Activated T-helper 2 cell treated with anti-CD3 and anti-CD28 coated beads, Interferon-gamma antibody, Interleukin-2, Interleukin-4, amounts not matched to agents 10 μg/mL and 5 μg/mL and 100 μg/mL, durations not matched to agents 14 hours and 24 hours and 36 hours (primary cell): ENCODE measurements at places on chromosomes 7 and 10. TPM values are rescaled to one million over a fixed set of nuclear protein-coding genes. Genes with fewer than 3 reads are reported as not detected.

DNA sequence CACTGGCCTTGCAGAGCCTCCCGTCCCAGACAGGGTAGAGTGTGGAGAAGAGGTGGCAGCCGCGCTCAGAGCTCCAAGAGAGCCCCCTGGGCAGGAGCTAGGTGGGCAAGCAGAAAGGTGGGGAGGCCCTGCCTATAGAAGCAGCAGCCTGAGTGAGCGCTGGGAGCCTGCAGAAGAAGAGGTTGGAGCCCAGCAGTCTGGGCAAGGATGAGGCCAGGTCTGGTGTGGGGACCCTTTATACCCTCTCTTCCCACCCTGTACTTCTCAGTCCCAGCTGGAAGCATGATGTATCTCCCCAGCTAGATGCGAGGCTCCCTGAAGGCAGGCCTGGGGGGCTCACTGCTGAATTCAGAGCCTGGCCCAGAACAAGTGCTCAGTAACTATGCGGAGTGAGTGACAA lies 44.5 kb upstream of the ZMIZ1 start:
- peaks cover 3% of the 10 kb centered on the region for H3K27me3 ChIP-seq
- H3K4me1 ChIP-seq, result peaks cover 14% of the 10 kb centered on the region
- no peak overlapping the region for H3K27ac ChIP-seq
- no peak for DNase-seq

DNA sequence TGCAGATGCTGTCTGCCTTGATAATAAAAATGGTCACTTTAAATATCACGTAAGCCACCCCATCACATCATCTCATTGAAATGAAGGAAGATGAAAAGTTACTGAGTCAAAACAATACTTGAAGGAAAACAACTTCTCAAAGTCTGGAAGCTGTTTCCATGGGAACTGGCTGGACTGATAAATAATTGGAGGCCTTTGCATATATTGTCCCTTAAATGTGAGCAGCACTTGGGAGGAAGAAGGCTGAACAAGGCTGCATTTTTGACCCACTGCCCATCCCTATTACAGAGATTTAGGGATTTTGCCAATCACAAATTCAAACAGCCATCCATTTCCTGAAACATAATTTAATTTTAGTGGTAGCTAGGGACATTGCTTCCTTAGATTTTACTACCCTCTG lies 18.2 kb upstream of the MAGI2 start:
- no peak overlapping the region for H3K4me3 ChIP-seq
- H3K27me3 ChIP-seq, result no peaks in the 10 kb centered on the region
- H3K27ac ChIP-seq, result no peak overlapping the region
- H3K36me3 ChIP-seq, result no peaks in the 10 kb centered on the region
- DNase-seq, result no peak

- H3K27me3 ChIP-seq, result peaks cover 9% of the 10 kb centered on the region
- H3K4me3 ChIP-seq, result no peak overlapping the region
- no peaks in the 10 kb centered on the region for H3K4me1 ChIP-seq
- H3K27ac ChIP-seq, result no peak overlapping the region
- H3K36me3 ChIP-seq, result no peaks in the 10 kb centered on the region
Observed at GRCh38 chr10:67549390-67549789, 146.6 kb downstream of the CTNNA3 start.

- no peaks in the 10 kb centered on the region for H3K36me3 ChIP-seq
- no peak overlapping the region for H3K4me3 ChIP-seq
- DNase-seq, result no peak
- H3K27me3 ChIP-seq, result no peaks in the 10 kb centered on the region
Observed at GRCh38 chr7:81207801-81208200, 288.9 kb upstream of the SEMA3C start.

- H3K4me3 ChIP-seq, result no peak overlapping the region
- no peak for DNase-seq
- H3K4me1 ChIP-seq, result no peaks in the 10 kb centered on the region
- peaks cover 6% of the 10 kb centered on the region for H3K27me3 ChIP-seq
- H3K27ac ChIP-seq, result no peak overlapping the region
Observed at GRCh38 chr7:87100326-87100725, 40.9 kb upstream of the ELAPOR2 start.

GRCh38 chr7:64638822-64639221 lies 27.1 kb upstream of the ZNF107 start:
- H3K4me1 ChIP-seq, result no peaks in the 10 kb centered on the region
- H3K27me3 ChIP-seq, result no peaks in the 10 kb centered on the region

GRCh38 chr10:23448802-23449570 lies 10.1 kb downstream of the OTUD1 start:
- H3K27me3 ChIP-seq, result no peaks in the 10 kb centered on the region
- peak overlapping the region; percentile 74 for H3K27ac ChIP-seq
- no peak overlapping the region for H3K4me3 ChIP-seq

GRCh38 chr7:112271162-112271561 lies 64.7 kb downstream of the ZNF277 start:
- no peak for DNase-seq
- H3K36me3 ChIP-seq, result no peaks in the 10 kb centered on the region
- H3K27me3 ChIP-seq, result no peaks in the 10 kb centered on the region

DNA sequence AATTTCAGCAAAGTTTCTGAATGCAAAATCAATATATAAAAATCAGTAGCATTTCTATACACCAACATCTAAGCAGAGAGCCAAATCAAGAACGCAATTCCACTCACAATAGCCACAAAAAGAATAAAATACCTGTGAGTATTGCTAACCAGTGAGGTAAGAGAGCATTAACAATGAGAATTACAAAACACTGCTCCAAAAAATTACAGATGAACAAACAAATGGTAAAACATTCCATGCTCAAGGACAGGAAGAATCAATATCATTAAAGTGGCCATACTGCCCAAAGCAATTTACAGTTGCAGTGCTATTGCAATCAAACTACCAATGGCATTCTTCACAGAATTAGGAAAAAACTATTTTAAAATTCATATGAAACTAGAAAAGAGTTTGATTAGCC lies 61.5 kb downstream of the HECTD2 start:
- no peak overlapping the region for H3K4me3 ChIP-seq
- no peaks in the 10 kb centered on the region for H3K4me1 ChIP-seq
- DNase-seq, result no peak
- H3K27ac ChIP-seq, result no peak overlapping the region

The BEND7 gene
- not detected in 2 replicates for total RNA-seq

The YKT6 gene
- 73.1 and 76.4 TPM in 2 replicates for total RNA-seq

The SLIT1 gene
- 0.21 and 0.32 TPM in 2 replicates for total RNA-seq

The FRA10AC1 gene
- total RNA-seq, result 18.6 and 20.7 TPM in 2 replicates

The ANKRD61 gene
- total RNA-seq, result 0.25 and 0.27 TPM in 2 replicates

The HOGA1 gene
- not detected in 2 replicates for total RNA-seq

The TACC2 gene
- not detected in 2 replicates for total RNA-seq

The AKR1C4 gene
- not detected in 2 replicates for total RNA-seq

The GBX1 gene
- not detected in 2 replicates for total RNA-seq

The AGAP5 gene
- total RNA-seq, result 18.2 and 18.8 TPM in 2 replicates

The EBF3 gene
- total RNA-seq, result not detected in 2 replicates

The HOXA4 gene
- total RNA-seq, result not detected in 2 replicates
